ENCODE measurements at places on chromosomes 2 and 18. TPM values are rescaled to one million over a fixed set of nuclear protein-coding genes. Genes with fewer than 3 reads are reported as not detected.

Gene CIDEA
- total RNA-seq, result not detected

Gene KCNIP3
- total RNA-seq, result 2.9 TPM

Gene ADAM23
- total RNA-seq, result 34.0 TPM

Gene COL3A1
- total RNA-seq, result 13.2 TPM

DNA sequence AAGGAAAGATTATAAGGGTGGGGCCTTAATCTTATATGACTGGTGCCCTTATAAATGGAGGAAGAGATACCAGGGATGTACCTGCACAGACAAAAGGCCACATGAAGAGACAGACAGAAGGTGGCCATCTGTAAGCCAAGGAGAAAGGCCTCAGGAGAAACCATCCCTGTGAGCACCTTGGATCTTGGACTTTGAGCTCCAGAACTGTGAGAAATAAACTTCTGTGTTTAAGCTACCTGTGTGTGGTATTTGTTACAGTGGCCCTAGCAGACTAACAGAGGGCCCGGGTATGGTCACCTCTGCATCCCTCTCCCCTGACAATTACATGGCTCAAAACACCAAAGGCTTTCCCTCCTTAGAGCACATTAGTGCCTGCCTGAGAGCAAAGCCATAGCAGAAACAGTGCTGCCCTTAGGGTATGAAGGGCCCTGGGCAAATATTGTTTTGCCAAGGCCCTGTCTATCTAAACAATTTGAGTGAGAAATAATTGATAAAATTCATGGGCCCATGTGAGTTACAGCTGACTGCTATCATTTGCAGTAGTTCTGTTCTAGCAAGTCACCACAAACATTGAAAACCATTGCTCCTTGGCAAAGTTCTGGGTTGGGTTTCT lies 109.3 kb upstream of the MYCN start:
- peaks cover 20% of the 10 kb centered on the region for H3K4me1 ChIP-seq
- no peak overlapping the region for H3K4me3 ChIP-seq
- H3K27me3 ChIP-seq, result no peaks in the 10 kb centered on the region
- no peak overlapping the region for H3K27ac ChIP-seq

- no peak overlapping the region for H3K4me3 ChIP-seq
- DNase-seq, result no peak
- H3K27ac ChIP-seq, result no peak overlapping the region
- H3K4me1 ChIP-seq, result peaks cover 31% of the 10 kb centered on the region
- H3K27me3 ChIP-seq, result no peaks in the 10 kb centered on the region
Measured at GRCh38 chr2:195662138-195662537, 5.1 kb downstream of the SLC39A10 start.

DNA sequence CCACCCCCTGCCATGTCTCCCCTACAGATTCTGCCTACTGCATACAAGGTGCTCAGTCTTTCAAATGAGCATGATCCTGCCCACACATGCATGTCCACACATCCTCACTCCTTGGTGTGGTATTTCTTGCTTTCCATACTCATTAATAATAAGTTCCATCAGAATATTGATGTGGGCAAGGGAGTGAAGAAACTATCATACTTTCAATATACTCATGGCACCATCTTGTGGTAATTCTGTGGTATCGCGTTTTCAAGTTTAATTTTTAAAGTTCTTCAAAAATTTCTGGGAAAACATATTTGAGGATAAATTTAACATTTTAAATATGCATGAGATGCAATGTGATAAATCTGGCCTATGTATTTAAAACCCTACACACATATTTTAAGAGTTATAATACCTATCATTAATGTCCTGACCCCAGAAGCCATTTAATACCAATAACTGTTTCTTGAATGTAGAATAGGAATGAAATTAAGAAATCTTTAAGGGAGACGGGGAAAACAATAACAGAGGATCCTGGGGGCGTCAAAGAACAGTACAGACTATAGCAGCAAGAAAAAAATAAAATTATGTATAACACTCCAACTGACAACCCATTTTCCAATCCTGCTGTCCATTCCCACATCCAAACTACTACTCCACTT lies 110.1 kb downstream of the ZNF385B start:
- no peaks in the 10 kb centered on the region for H3K27me3 ChIP-seq
- no peak overlapping the region for H3K4me3 ChIP-seq
- no peaks in the 10 kb centered on the region for H3K4me1 ChIP-seq
- no peak overlapping the region for H3K27ac ChIP-seq
- no peaks in the 10 kb centered on the region for H3K36me3 ChIP-seq
- DNase-seq, result no peak

GRCh38 chr2:119198240-119198840 lies 25.3 kb upstream of the STEAP3 start:
- no peak overlapping the region for H3K27ac ChIP-seq
- H3K4me3 ChIP-seq, result no peak overlapping the region
- H3K27me3 ChIP-seq, result peaks cover 51% of the 10 kb centered on the region
- no peaks in the 10 kb centered on the region for H3K36me3 ChIP-seq

DNA sequence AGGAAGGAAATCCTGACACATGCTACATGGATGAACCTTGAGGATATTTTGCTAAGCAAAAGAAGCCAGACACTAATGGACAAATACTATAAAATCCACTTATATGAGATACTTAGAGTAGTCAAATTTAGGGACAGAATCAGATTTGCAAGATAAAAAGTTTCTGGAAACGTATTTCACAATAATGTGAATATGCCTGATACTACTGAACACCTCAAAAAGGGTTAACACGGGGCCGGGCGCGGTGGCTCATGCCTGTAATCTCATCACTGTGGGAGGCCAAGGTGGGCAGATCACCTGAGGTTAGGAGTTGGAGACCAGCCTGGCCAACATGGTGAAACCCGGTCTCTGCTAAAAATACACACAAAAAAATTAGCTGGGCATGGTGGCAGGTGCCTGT lies 1.7 kb upstream of the RMC1 start:
- H3K4me3 ChIP-seq, result peak overlapping the region; percentile 90
- no peak for DNase-seq
- no peak overlapping the region for H3K27ac ChIP-seq
- H3K4me1 ChIP-seq, result peaks cover 33% of the 10 kb centered on the region

Data from neural crest cell (in vitro differentiated cells).